ENCODE measurements at places on chromosomes 7 and 10.
A peak's percentile ranks its signal among the peaks of the same experiment; 100 is the strongest.

GRCh38 chr10:7153750-7154149 is 257.1 kb downstream of the SFMBT2 start:
- DNase-seq, result no peak

DNA sequence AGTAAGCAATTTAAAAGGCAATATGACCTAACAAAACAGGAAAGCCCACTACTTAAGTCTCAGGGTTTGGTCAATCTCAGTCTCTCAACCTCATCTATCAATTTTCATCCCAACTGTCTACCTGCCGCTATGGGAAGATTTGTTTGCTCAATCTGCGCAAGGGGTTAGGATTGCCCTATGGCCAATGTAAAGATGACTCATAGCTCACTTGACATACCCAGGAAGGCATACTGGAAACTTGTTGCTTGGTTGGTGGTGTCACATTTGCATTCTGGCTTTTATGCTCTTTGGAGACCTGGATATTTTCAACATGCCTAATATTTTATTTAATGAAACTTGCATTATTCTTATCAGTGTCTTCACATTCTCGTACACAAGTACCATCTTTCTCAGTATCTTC is 78.1 kb upstream of the TMEM196 start:
- no peak for DNase-seq

DNA sequence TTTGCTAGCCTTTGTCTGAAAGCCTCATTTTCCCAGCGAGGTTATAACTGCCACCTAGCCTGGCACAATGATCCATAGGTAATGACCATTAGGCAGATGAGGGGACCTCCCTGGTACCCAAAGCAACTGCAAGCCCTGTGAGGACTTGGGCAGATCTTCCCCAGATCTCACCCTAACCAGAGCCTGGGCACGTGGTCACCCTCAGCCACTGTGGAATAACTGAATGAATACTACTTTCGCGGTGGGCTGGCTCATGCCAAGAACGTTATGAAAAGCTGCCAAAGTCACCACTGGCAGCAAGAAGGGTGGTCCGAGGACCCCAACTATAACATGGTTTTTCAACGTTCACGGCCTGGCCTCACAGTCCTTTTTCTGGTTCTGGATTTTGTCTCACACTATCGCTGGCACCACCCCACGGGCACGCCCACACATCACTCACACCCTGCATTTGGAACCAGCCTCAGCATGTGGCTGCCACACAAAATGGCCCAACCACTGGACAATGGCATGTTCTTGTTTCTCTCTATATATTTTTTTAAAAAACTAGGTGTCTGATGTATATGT is 3.4 kb downstream of the PRKAG2 start:
- no peak for DNase-seq

GRCh38 chr10:75111907-75112679 is 637 bp downstream of the SAMD8 start:
- DNase-seq, result peak; percentile 66

- no peak for DNase-seq
Observed at GRCh38 chr7:4399121-4399520, 283.0 kb upstream of the FOXK1 start.

DNA sequence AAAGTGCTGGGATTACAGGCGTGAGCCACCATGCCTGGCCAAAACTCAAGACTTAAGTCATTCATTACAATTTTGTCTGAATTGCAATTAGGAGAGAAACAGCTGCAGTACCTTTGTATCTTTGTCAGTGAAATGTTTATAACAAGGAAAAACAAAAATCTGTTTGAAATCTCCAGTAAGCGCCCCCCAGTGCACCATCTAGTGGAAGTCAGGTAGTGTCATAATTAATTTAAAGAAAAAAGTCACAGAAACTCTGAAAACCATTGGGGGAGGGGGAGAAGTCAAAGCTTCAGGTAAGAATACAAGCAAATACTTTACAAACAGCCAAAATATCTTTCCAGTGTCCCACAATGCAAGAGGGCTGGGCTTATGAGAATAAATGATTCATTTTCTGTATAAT is 2.8 kb downstream of the MPP7 start:
- DNase-seq, result peak; percentile 21

GRCh38 chr7:99446096-99446495 is 7.4 kb downstream of the CPSF4 start:
- no peak for DNase-seq

GRCh38 chr7:139741789-139742344 is 35.9 kb downstream of the HIPK2 start:
- DNase-seq, result no peak

DNA sequence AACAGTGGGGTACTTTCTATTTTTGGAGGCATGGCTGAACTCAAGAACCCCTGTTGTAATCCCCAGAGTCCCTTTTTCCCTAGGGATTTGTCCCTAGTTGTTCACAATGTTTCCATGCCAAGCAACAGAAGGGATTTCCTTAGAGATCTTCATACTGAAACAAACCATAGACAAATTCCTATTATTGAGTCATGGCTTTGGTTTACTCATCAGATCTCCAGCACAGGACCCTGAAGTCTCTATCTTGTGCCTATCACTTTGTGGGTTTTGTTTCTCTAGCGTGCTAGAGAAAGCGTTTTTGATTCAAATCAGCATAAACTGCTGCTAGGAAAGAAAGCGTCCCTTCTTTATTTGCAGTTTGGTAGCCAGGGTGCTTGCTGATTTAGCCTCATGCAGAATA is 165.0 kb downstream of the BAMBI start:
- no peak for DNase-seq

DNA sequence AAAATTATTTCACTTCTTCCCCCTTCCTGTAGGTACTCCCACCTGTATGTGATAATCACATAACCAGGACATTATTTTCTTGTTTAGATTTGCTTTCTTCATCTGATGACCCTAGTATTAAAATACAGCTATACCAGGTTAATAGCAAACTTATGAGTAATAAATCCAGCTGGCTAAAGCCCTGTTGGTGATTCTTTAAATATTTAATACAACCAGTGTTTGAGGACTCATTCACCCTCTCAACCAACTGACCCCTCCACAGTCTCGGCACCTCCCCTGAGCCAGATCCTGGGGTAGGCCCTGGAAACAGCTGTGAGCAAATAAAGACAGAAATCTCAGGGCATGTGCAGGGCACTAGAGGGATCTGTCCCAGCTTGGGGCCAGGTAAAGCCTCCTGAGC is 58.5 kb downstream of the BLNK start:
- DNase-seq, result no peak

DNA sequence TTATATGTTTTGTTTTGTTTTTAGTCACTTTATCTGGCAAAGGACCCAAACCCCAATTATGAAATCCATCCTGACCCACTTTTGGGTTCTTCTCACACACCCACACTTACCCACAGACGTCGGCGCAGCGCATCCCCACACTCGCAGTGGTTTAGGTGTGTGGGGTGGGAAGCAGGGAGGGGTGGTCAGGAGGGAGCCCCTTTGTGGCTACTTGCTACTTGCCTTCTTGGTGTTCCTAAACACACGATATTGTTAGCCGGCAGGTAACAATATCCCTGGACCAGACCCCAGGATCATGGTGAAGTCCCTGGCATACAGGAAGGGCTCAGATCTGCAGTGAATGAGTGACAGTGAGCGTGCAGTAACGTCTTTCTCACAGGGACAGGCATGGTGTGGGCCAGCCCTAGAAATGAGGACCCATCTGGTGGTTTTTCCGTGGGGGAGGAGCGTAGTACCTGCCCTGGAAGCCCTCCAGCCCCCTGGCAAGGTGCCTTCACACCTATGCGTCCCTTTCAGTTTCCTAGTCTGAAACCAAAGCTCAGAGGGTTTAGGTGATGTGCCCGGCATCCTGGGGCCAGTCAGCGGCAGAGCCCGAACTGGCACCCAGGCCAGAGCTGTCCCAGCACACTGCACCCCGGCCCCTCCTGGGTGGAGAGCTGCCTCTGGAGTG is 4.4 kb downstream of the SPOCK2 start:
- no peak for DNase-seq

- no peak for DNase-seq
Observed at GRCh38 chr7:106589198-106589879, 71.6 kb downstream of the CCDC71L start.

- no peak for DNase-seq
Observed at GRCh38 chr7:29459589-29459988, 104.0 kb upstream of the PRR15 start.

DNA sequence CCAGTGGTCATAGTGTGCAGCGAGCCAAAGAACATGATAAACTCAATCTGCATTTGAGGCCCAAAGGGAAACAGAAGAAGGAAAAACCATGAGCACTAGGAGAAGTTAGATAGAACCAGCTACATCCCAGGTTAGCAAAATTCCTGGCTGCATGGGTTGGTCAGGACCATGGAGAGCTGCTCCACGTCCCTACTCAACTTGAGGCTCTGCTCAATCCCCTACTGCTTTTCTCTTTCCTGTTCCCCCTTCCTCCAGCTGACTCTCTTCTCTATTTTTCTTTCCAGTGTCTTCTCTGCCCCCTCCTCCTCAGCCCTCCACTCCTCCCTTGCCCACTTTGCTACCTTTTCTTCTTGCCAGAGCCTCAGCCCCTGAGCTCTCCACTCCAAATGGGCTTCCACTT is 21.9 kb upstream of the VSIR start:
- DNase-seq, result no peak

GRCh38 chr7:139091677-139091996 is 17.9 kb downstream of the ZC3HAV1 start:
- DNase-seq, result no peak

DNA sequence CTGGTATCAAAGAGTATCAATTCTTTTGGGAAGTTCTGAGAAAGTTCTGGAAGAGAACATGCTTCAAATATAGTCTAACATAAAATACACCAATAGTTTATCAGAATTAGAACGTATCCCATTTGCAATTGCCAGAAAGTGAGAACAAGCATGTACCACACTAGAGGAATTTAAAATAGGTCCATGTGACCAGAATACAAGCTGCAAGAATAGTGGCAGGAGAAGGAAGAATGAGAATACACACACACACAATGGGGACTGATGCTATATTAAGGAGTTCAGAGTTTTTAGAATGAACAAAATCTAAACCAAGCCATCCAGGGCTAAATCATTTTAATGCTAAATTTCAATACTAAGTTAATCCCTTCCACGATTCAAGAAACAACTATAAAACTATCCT is 99.1 kb upstream of the TMEM168 start:
- no peak for DNase-seq

GRCh38 chr10:116669832-116670644 is 49.3 kb downstream of the PNLIPRP2 start:
- no peak for DNase-seq

DNA sequence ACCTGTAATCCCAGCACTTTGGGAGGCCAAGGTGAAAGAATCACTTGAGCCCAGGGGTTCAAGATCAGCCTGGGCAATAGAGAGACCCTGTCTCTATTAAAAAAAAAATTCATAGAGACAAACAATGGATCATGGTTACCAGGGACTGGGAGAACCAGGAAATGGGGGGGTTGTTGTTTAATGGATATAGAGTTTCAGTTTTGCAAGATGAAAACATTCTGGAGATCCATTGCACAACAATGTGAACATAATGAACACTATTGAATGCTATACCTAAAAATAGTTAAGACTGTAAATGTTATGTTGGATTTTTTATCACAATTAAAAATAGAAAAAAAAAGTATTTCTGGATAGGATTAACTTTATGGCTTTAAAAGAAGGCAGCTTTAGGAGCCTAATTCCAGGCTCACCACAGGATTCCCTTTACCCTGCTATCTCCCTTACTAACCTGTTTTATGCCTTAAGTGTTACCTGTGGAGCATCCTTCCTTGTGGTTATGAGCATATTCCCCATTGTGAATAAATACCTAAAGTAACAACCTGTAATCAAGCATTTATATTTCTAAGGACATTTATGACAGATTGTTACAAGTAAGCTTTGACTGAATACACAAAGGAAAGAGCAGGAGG is 45.1 kb upstream of the SGCE start:
- DNase-seq, result no peak

DNA sequence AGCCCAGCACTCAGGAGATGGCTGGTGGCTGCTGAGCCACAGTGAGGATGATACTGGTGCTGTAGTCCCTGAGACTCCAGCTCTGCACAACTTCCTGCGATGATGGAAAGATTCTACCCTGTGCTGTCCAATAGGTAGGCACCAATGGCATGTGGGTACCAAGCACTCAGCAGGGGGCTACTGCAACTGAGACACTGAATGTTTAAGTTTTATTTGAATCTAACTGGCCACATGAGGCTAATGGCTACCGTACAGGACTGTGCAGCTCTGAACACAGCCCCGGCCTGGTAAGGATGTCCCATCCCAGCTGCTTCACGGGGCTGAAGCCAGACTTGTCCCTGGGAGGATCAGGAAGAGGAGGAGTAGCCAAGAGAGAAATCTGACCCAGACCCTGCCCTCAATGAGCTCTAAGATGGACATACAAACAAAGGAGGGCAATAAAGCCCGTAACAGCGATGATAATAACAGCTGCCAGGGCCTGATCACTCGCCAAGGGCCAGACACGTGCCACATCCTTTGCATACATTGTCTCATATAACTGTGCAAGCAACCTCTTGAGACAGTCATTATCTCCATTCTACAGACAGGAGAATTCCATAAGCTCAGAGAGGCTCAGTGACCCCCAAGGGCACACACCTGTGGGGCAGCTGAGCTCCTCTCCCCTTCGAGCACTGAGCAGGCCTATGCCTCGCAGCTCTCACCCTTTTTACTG is 3.8 kb downstream of the GPRIN2 start:
- no peak for DNase-seq
